ENCODE measurements at places on chromosomes 3 and 15.

DNA sequence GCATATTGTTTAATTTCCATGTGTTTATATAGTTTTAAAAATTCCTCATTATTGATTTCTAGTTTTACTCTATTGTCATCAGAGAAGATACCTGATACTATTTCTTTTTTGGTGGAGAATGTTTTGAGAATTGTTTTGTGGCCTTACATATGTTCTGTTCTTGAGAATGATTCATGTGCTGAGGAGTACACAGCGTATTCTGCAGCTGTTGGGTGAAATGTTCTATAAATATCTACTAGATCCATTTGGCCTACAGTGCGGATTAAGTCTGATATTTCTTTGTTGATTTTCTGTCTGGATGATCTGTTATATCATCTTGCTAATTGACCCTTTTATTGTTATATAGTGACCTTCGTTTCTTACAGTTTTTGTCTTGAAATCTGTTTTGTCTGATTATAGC, 109.7 kb downstream of the UBE2E2 start:
- H3K27me3 ChIP-seq, result no peaks in the 10 kb centered on the region
- no peaks in the 10 kb centered on the region for H3K36me3 ChIP-seq
- peaks cover 3% of the 10 kb centered on the region for H3K4me1 ChIP-seq
- H3K4me3 ChIP-seq, result no peak overlapping the region

DNA sequence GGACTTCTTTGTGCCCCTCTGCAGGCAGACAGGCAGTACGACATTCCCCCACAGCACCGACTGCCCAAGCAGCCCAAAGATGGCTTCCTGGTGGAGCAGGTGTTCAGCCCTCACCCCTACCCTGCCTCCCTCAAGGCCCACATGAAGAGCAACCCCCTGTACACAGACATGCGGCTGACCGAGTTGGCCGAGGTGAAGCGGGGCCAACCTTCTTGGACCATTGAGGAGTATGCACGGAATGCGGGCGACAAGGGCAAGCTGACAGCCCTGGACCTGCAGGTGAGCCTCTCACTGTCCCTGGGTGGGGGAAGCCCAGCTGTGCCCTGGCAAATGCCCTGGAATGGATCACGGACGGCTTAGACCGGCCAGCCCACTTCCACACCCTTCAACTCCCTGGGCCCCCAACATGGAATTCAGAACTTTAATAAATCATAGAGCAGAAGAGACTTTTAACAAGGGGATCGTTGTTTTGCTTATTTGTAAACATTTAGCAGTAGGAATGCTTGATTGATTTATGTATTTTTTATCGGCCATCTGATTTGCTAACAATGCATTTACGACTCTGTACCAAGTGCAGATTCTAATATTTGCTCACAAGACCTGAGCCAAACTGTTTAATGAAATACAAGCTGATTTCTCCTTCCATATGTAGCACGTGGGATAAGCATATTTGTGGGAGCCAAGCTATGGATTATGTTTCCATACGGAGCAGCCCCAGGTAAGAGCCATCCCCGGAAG, 31.1 kb downstream of the MINAR1 start:
- H3K27ac ChIP-seq, result no peak overlapping the region
- H3K4me1 ChIP-seq, result no peaks in the 10 kb centered on the region
- H3K27me3 ChIP-seq, result no peaks in the 10 kb centered on the region
- no peaks in the 10 kb centered on the region for H3K36me3 ChIP-seq

GRCh38 chr3:9976721-9977709, 9.6 kb downstream of the EMC3 start:
- H3K27me3 ChIP-seq, result no peaks in the 10 kb centered on the region
- H3K4me3 ChIP-seq, result no peak overlapping the region
- H3K36me3 ChIP-seq, result peaks cover 9% of the 10 kb centered on the region
- DNase-seq, result peak; percentile 78
- H3K27ac ChIP-seq, result peak overlapping the region; percentile 78
- H3K4me1 ChIP-seq, result peaks cover 16% of the 10 kb centered on the region

- no peaks in the 10 kb centered on the region for H3K27me3 ChIP-seq
- H3K4me1 ChIP-seq, result no peaks in the 10 kb centered on the region
- H3K27ac ChIP-seq, result no peak overlapping the region
Observed at GRCh38 chr3:170848292-170848917, 21.6 kb downstream of the RPL22L1 start.

GRCh38 chr3:50193286-50193685, 1.9 kb downstream of the GNAT1 start:
- no peak overlapping the region for H3K27ac ChIP-seq
- DNase-seq, result no peak
- H3K4me1 ChIP-seq, result no peaks in the 10 kb centered on the region
- H3K4me3 ChIP-seq, result no peak overlapping the region
- peaks cover 3% of the 10 kb centered on the region for H3K36me3 ChIP-seq

DNA sequence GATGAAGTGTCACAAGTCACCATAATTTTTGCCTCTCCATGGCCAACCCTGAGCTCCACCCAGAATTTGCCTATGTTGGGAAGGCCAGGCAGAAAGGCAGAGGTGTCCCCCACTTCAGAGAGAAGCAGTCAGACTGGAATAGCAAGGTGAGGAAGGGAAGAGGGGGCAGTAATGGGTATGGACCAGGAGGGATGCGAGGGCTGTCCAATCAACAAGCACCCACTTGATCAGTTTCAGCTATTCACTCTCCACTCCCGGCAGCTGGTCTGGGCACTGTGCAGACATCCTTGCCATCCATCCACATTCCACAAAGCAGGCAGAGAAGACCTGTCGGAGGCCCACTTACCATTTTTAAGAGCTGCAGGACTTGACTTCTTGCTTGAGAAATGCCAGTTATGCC, 43.5 kb upstream of the CTNNB1 start:
- H3K27ac ChIP-seq, result no peak overlapping the region
- no peak overlapping the region for H3K4me3 ChIP-seq
- H3K27me3 ChIP-seq, result no peaks in the 10 kb centered on the region

GRCh38 chr15:34799149-34800101, 4.1 kb upstream of the ACTC1 start:
- no peaks in the 10 kb centered on the region for H3K4me1 ChIP-seq
- H3K27me3 ChIP-seq, result peaks cover 33% of the 10 kb centered on the region
- H3K36me3 ChIP-seq, result no peaks in the 10 kb centered on the region
- H3K27ac ChIP-seq, result no peak overlapping the region
- H3K4me3 ChIP-seq, result no peak overlapping the region
- no peak for DNase-seq

- H3K4me1 ChIP-seq, result no peaks in the 10 kb centered on the region
- no peaks in the 10 kb centered on the region for H3K36me3 ChIP-seq
- no peak overlapping the region for H3K4me3 ChIP-seq
Observed at GRCh38 chr15:73844356-73844755, 29.0 kb upstream of the TBC1D21 start.
